Fibroblast of the aortic adventitia (primary cell): ENCODE measurements at places on chromosomes 2 and 18.

DNA sequence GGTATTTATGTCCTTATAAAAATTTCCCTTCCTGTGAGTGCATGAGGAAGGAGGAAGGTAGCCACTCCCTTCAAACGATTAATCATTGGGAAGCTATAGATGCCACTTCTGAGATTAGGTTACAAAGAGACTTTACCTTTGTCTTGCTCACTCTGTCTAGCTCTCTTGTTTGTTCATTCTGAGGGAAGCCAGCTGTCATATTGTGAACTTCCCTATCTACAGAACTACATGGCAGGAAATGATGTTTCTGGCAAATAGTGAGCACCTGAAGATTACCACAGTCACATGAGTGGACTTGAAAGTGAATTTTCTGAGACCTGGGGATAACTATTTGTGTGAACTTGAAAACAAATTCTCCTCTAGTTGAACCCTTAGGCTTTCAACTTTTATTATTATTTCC is 776.8 kb downstream of the CCDC85A start:
- DNase-seq: no peak

GRCh38 chr2:206616151-206616550 is 26.1 kb upstream of the FAM237A start:
- peak; percentile 3 for DNase-seq

- DNase-seq: no peak
Observed at GRCh38 chr2:24744356-24744755, 48.8 kb downstream of the PTRHD1 start.

GRCh38 chr2:44354761-44355160 is 6.5 kb downstream of the PREPL start:
- DNase-seq: no peak

DNA sequence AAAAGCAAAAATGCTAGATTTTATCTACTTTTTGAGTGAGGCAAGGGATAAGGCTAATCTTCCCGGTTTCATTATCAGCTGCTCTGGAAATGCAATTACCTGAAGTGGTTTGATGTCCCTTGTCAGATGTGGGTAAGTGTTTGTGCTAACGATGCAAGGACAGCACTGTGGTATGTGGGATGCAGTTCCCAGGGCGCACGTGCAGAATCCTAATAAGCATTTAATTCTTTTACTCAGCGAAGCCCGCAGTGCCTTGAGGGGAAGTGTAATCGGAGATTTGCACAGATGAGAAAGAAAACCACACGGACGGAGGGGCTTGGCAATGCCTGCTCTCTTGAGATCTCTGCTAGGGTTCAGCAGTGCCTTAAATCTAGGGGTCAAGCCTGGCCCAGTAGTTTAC is 108.5 kb upstream of the LYPD6 start:
- no peak for DNase-seq

DNA sequence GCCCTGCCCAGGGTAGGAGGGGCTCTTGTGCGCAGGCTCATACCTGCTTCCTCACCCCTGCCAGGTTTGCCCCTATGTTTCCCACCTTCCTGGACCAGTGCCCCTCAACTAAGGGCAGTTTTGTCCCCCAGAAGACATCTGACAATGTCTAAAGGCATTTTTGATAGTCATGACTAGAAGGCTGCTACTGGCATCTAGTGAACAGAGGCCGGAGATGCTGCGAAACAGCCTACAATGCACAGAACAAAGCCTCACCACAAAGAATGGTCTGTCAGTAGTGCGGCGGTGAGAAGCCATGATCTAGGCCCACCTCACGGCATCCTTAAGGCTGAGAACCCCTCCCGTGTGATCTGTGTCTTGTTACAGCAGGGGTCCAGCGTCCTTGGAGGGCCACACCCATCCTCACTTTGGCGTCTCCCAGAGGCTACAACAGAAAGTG is 96.0 kb downstream of the TMEM17 start:
- peak; percentile 9 for DNase-seq

DNA sequence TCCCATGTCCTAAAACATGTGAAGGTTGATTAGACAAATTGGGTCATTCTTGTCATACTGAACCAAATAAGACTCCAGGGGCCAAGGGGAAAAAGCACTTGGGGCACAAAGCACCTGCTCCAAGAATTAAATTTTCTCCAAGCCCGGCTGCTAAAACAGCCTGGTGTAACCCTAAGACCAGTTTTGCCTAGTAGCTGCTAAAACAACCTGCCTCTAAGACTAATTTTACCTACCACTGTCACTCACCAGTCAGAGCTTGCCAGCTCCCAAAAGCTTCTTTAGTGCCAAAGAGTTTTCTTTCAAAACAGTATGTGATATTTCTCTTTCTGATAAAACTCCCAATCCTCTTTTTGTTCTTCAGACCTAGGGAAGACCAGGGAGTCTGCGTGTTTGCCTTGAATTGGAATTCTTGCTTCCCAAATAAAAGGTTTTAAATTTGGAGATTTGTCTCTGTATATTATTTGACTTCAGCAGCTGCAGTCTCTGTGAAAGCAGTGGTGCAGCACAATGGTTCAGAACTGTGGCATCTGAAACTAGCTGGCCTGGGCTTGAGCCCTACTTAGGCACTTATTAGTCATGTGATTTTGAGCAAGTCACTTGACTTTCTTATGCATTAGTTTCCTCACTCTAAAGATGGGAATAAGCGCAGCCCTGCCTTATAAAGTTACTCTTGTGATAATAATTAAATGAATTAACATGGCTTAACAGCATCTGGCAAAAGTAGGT is 16.2 kb upstream of the APOB start:
- no peak for DNase-seq

- DNase-seq: peak; percentile 27
Observed at GRCh38 chr18:12005538-12006487, 24.5 kb downstream of the IMPA2 start.

GRCh38 chr2:173030561-173031490 is 44.8 kb upstream of the MAP3K20 start:
- DNase-seq: no peak
